T-helper 9 cell (primary cell): ENCODE measurements at places on chromosomes 4 and X.

DNA sequence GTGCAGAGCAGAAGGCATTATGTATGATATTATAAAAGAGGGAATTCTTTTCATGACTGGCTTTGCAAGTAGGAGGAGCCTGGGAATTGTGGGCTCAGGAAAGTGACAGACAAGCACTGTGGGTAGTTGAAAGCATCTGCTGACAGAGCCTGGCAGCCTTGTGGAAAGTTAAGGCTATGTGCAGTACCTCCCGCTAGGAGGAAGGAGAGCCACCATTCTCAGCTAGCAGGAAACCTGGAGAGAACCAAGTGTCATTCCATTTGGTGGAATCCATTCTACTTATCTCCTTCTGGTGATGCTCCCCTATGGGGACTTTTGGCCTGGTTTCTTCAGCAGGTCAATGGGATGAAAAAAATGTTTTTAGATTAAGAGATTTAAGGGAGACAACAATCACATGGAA is 81.8 kb downstream of the ASB9 start:
- DNase-seq = no peak

DNA sequence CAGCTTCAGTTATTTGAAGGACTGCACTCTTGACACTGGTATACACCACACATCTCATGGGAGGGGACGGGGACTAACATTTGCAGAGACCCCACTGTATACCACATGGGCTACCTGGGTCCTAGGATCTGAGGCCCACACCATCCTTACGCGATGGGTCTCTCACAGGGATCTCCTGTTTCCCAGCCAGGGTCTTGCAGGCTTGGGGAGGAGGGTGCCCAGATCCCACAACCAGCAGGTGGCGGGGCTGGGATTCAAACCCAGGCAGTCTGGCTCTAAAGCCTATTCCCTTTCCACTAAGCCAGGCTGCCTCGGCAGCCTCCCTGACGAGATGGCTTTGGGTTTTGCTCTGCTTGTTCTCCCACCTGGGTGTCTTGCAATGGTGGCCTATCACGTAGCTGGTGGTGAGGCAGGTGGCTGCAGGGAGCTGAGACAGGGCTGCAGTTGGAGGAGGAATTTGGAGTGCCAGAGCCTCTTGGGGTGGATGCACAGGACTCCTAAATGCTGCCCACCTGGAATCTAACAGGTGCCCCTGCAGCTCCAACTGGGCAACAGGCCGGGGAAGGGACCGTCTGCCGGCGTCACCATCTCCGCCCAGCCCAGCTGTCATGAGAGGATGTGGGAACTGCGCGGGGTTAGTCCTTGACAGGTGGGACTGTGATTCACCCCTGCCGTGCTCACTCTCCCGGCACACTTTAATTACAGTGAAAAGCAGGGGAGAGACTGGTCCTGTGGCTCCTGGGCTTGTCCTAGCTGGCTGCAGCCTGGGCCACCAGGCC is 110.7 kb downstream of the PSAPL1 start:
- DNase-seq = no peak

GRCh38 chr4:108391701-108392455 is 223.1 kb upstream of the LEF1 start:
- DNase-seq = no peak

GRCh38 chrX:69362856-69363255 is 141.3 kb upstream of the NALF2 start:
- no peak for DNase-seq
